PC-3 (cell line): ENCODE measurements at places on chromosomes 7 and 10. TPM values are rescaled to one million over a fixed set of nuclear protein-coding genes. Genes with fewer than 3 reads are reported as not detected.

- DNase-seq: no peak
- H3K27ac ChIP-seq: no peak overlapping the region
- H3K27me3 ChIP-seq: no peaks in the 10 kb centered on the region
- H3K4me1 ChIP-seq: no peaks in the 10 kb centered on the region
Observed at GRCh38 chr10:31020209-31020608, 11.5 kb downstream of the ZNF438 start.

DNA sequence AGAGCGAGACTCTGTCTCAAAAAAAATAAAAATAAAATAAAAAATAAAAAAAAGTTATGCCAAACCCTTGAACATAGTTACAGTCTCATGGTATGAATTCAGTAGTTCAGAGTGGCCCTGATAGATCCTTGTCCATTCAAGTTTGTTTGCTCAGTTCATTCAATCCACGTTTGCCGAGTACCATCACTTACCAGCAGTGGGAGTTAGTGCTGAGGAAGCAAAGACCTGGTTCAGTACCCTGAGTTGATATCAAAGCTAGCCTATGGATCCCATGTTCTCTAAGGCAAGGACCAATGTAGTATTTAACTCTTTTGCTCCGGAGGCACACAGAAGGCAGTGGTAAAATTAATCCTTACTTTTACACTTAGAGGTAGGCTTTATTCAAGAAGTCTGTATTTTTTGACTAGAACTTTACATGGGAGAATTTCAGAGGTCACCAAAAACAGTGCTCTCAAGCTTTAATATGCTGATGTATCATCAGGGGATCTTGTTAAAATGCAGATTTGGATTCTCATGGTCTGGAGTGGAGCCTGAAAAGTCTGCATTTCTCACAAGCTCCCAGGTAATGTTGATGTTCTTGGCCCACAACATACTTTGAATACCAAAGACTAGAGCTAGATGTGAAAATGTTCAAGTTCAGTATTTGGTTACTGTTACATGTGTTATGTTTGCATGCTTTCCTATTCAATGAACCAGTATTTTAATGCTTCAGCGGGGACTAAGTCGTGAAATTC is 38.1 kb upstream of the HBP1 start:
- H3K27me3 ChIP-seq: peaks cover 29% of the 10 kb centered on the region; the same call in 1 of the 2 replicates
- no peak overlapping the region for H3K4me3 ChIP-seq
- DNase-seq: peak; percentile 15
- H3K36me3 ChIP-seq: no peaks in the 10 kb centered on the region
- no peaks in the 10 kb centered on the region for H3K4me1 ChIP-seq

DNA sequence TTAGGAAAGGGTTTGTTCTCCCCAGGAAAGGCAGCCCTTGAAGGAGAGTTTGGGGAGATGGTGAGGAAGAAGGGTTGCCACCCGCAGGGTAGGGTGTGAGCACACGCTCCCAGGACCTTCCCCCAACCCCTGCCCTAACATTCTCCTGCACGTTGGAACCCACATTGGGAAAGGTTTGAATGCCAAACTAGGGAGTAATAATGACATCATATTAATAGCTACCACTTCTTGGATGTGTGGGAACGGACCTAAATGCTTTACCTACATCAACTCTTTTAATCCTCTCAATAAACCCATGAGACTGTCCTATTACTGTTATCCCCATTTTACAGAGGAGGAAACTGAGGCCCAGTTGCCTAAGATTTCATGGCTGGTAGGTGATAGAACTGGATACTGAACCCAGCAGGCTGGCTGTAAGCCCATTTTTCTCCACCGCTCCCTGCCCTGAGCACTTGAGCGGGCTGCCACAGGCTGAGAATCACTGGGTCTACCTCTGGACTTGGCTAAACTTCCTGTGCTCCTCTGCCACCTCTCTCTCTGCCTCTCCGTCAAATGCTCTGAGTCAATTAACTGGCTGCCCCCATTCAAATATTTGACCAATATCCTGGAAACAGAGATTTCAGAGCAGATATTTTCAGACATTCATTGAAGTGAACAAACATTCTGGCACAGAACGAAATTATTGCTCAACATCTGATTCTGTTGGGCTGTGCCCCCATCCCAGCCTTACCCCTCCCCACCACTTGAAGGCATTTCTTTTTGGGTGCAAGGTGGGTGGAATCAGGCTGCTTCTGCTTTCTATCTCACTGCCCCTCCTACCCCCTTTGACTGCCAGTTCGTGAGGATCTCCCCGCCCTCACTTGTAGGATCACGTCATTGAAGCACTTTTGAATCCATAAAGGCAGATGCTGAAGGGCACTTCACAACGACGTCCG is 129.7 kb downstream of the C10orf105 start:
- no peaks in the 10 kb centered on the region for H3K4me1 ChIP-seq
- DNase-seq: no peak
- no peak overlapping the region for H3K4me3 ChIP-seq
- no peaks in the 10 kb centered on the region for H3K36me3 ChIP-seq
- peaks cover 42% of the 10 kb centered on the region for H3K27me3 ChIP-seq
- no peak overlapping the region for H3K27ac ChIP-seq

- H3K27ac ChIP-seq: no peak overlapping the region
- peaks cover 10% of the 10 kb centered on the region for H3K4me1 ChIP-seq
- peak; percentile 74 for DNase-seq
- no peak overlapping the region for H3K4me3 ChIP-seq
- no peaks in the 10 kb centered on the region for H3K36me3 ChIP-seq
Observed at GRCh38 chr7:19522486-19522885, 186.4 kb downstream of the POLR1F start.

GRCh38 chr10:71396084-71396710 is 523 bp upstream of the CDH23 start:
- H3K4me3 ChIP-seq: no peak overlapping the region
- no peaks in the 10 kb centered on the region for H3K36me3 ChIP-seq
- no peak overlapping the region for H3K27ac ChIP-seq
- no peaks in the 10 kb centered on the region for H3K4me1 ChIP-seq

Gene PNLIPRP3
- total RNA-seq: not detected in 2 replicates

DNA sequence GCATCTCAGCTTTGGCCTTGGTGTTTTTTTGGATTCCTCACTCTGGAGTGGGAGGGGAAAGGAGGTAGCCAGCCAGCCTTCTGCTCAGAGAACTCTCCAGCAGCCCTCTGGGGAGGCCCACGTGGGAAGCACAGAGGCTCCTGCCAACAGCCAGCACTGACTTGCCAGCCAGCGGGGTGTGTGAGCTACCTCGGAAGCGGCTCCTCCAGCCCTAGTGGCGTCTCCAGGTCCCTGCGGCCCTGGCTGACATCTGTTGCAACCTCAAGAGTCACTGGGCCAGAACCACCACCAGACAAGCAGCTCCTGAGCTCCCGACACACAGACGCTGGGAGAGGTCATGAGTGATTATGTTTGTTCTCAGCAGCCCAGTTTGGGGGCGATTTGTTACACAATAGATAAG is 180.2 kb upstream of the FZD8 start:
- H3K27me3 ChIP-seq: no peaks in the 10 kb centered on the region
- H3K36me3 ChIP-seq: no peaks in the 10 kb centered on the region
- no peak overlapping the region for H3K27ac ChIP-seq
- no peaks in the 10 kb centered on the region for H3K4me1 ChIP-seq
- no peak overlapping the region for H3K4me3 ChIP-seq

Gene MRC1
- total RNA-seq: not detected in 2 replicates

Gene CYP2E1
- total RNA-seq: 3.3 and 4.2 TPM in 2 replicates

GRCh38 chr10:119962837-119963236 is 70.3 kb downstream of the SEC23IP start:
- no peaks in the 10 kb centered on the region for H3K36me3 ChIP-seq
- H3K4me1 ChIP-seq: no peaks in the 10 kb centered on the region
- no peak overlapping the region for H3K4me3 ChIP-seq
- no peak for DNase-seq
- no peak overlapping the region for H3K27ac ChIP-seq
